ENCODE measurements at places on chromosomes 3 and 15.

DNA sequence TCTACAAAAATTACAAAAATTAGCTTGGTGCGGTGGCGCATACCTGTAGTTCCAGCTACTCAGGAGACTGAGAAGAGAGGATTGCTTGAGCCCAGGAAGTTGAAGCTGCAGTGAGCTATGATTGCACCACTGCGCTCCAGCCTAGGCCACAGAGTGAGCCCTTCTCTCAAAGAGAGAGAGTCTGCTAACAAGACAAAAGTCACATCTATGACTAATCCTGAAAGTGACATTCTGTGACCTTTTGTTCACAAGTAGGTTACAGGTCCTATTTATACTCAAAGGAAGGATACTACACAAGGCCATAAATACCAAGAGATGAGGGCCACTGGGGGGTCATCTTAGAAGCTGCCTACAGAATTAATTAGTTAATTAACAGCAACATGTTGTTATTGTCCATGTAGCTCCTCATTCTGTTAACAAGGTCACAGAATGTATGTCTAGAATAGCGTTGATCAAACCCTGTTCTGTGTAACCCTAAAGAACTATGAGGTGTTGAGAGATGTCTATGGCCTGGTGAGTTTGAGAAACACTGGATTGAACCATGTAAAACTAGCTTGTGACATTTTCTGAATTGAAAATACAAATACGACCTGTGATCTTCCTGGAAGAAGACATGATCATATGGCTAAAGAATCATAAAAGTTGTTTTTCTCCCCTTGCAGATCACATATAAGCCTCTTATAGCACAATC, 97.0 kb downstream of the SAMMSON start:
- no peak for DNase-seq

DNA sequence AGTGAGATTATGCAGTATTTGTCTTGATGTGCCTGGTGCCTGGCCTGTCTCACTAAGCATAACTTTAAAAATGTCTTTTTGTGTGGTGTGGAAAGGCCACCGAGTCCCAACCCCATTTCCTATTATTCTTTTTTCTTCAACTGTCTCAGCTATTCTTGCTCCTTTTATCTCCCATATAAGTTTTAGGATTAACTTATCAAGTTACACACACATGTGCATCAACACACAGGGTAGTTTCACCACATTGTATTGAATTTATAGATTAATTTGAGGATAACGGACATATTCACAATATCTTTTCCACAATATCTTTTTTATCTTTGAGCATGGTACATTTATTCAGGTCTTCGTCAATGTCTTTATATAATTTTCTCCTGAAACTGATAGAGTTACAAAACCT, 127.6 kb downstream of the RYR3 start:
- no peak for DNase-seq

DNA sequence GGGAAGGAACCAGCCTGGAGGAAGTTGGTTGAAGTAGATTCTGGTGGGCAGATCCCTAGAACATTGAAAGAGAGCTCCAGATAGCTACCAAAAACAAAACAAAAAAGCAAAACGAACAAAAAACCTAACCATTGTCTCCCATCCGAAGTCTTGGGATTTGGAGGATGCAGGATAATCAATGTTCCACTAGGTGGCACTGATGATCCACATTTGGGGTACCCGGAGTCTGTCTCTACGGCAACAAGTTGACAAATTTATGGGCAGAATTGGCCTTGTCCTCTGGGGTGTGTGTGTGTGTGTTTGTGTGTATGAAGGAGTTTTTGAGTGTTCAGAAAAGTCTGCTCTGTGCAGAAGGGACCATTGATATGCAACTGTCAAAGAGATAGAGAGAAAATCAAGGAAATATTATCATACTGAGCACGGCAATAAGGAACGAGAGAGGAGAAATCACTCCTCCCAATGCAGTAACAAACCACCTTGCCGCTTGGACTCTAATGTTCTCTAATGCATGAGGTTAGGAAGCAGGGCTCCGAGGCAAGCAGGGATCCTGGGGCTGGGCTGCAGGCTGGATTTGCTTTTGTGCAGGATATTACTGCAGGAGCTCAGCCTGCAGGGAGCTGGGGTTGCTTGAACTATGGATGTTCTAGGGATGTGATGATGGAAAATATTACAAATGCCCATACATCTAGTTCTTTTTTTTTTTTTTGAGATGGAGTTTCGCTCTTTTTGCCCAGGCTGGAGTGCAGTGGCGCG, 59.8 kb upstream of the KLHL25 start:
- no peak for DNase-seq

DNA sequence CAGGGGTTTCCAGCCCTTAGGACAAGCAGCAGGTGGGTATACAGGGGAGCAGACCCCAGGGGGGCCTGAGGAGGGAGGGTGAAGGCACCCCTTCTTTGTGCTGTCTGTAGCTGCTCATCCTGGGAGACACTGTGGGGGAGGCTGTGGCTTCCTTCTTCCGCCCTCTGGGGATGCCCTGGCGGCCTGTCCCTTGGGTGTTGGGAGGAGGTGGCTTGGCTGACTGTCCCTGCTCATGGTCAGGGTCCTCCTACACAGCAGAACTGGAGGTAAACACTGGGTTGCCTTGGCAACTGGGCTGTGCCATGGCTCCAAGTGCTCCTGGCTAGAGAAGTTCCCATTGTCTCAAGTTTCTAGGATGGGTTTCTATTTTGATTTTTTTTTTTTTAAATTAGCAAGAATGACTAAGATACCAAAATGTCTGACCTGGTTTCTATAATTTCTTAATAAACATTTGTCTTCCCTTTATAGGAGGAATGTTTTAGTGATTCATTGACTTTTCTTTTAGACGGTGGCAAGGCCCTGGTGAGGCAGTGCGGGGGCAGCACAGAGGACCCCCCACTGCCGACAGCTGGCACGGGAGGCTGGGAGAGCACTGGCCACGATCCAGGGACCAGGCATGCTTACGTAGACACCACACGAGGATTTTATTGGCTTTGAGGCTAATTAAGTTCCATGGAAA, 12.4 kb downstream of the KLF13 start:
- DNase-seq: no peak

GRCh38 chr3:13544293-13544831, 4.6 kb upstream of the FBLN2 start:
- no peak for DNase-seq

DNA sequence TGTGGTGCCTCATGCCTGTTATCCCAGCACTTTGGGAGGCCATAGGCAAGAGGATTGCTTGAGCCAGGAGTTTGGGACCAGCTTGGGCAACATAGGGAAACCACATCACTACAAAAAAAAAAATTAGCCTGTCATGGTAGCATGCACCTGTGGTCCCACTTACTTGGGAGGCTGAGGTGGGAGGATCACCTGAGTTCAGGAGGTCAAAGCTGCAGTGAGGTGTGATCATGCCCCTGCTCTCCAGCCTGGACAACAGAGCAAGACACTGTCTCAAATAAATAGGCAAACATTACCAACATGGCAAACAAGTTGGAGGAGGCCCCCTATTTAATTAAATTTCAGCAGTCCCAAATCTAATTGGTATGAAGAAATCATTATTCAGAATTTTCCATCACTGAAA, 143.6 kb downstream of the PGPEP1L start:
- DNase-seq: no peak

GRCh38 chr3:69200384-69201068, 78.1 kb upstream of the LMOD3 start:
- peak; percentile 34 for DNase-seq

- no peak for DNase-seq
Measured at GRCh38 chr3:137165117-137165806, 207.5 kb downstream of the IL20RB start.

GRCh38 chr3:60983906-60984305, 267.3 kb downstream of the FHIT start:
- no peak for DNase-seq

DNA sequence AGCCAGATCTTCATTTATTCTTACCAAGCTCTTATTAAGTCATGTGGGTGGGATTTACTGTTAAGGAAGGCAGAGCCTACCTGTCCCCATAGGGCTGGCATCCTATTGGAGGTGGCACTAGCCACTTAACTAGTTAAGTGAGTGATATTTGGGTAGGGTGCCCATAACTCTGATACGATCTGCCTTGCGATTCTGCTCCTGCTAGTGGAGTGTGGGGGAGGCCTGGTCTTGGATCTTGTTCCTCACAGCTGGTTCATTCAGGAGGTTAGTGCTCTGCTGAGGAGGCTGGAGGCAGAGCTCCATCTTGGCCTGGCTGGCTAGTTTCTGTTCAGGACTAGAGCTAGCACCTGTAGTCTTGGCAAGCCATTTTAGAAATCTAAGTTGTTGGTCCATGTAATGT, 9.3 kb downstream of the BAHD1 start:
- DNase-seq: no peak

DNA sequence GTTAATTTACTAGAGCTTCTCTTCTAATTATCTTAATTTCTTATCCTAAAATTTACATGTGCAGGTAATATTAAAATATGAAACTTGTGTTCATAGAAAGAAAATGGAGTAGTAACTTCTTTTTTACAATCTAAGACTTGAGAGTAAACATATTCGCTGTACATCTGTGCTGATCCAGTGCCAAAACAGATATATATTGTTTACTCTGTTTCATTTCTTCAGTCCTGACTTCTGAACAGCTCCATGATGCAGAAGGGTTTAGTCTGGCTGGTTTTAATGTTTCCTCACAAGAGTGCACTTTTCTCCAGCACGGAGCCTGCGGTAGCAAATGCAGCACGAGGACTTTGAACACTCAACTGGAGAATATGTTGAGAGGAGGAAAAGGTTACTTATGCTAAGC, 306.8 kb downstream of the EPHA3 start:
- DNase-seq: no peak

DNA sequence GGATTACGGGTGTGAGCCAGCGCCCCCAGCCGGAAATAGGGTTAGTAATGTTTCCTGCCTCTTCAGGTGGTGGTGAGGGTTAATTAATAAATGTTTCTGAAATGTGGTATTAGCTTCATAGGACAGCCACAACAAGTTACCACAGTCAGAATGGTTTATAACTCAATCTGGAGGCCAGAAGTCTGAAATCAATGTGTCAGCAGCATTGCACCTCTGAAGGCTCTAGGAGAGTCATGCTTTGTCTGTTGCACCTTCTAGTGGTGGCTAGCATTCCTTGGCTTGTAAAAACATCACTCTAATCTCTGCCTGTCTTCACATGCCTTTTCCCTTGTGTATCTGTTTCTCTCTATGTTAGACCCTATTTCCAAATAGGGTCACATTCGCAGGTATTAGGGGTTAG, 7.8 kb upstream of the RPSA start:
- DNase-seq: no peak

GRCh38 chr3:64658001-64658400, 29.8 kb downstream of the ADAMTS9 start:
- DNase-seq: no peak

- no peak for DNase-seq
Measured at GRCh38 chr15:83166218-83166617, 41.4 kb downstream of the HDGFL3 start.

DNA sequence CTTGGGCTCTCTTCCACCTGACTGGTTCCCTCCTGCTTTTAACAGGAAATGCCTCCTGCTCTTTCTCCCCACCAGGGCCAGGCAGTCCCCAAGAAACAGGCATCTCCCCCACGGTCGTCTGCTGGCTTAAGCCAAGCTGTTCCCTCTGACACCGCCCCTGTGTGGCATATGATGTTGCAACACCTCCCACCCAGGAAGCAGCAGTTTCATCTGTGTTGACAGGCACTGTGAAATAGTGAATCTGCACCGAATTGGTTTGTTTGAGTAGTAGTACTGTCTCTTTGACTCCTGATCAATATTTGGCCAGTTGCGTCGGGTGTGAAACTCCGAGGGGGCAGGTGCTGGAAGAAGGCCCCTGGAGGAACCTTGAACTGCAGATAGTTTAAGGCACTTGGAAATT, 188.8 kb downstream of the FEZF2 start:
- DNase-seq: no peak

DNA sequence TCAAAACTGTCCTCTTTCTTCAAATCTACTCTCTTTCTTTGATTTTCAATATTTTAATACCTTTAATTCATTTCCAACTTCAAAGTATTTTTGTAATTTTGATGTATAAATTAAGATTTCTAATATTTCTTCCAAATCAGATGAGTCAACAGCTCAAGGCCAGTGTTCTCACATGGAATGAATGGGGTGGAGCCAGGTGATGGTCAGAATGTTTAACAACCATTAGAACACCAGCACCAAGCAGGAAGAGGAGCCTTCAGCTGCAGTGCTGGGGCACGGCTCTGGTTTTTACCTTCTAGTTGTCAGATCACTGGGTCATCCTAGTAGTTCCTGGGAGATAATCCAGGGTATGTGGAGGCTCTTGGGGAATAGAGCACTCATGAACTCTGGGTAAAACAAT, 494.5 kb upstream of the PDZRN3 start:
- DNase-seq: no peak

DNA sequence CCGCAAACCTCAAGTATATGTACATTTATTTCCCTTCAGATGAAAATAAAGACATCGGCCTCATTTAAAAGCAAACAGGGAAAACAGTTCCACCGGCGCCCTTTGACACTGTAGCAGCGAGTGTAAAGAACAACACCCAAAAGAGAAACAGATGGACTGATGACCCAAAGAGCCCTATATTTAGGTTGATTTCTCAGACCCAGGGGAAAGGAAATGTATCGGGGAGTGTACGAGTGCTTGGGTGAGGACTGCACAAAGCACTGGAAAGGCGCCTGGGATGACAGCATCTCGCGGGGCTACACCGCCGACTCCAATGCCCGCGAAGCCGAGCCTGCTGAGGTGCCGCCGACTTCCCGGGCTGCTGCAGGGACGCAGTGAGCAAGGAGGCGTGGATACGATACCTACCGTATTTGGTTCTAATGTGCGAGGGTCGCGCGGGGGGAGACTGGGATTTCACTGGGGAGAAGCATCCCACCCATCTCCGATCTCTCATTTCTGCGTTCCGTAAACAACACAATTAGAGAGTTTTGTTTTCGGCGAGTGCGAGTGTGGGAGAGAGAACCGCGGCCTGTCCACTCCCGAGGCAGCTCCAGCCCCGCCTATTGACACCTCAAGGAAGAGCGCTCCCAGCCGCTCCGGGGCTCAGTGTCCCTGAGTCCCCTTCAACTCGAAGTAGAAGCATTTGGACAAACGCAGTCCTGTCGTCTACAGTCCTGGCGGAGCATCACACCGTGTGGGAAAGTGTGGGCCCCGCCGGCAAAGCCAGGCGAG, 2.0 kb downstream of the MECOM start:
- peak; percentile 31 for DNase-seq

Measured in NCI-H510A (cell line).